ENCODE measurements at places on chromosomes 2 and 18. TPM values are rescaled to one million over a fixed set of nuclear protein-coding genes. Genes with fewer than 3 reads are reported as not detected.

CHRNA1 gene
- total RNA-seq, result 0.15 TPM

CFLAR gene
- total RNA-seq, result 24.7 TPM

LRRTM4 gene
- not detected for total RNA-seq

EVA1A gene
- total RNA-seq, result 28.4 TPM

ICA1L gene
- total RNA-seq, result 3.1 TPM

VSNL1 gene
- 1.0 TPM for total RNA-seq

SCYGR3 gene
- total RNA-seq, result not detected

MAP4K3 gene
- total RNA-seq, result 18.7 TPM

SLC23A3 gene
- total RNA-seq, result 0.50 TPM

MEP1B gene
- total RNA-seq, result not detected

SLC5A7 gene
- total RNA-seq, result not detected

METTL5 gene
- total RNA-seq, result 58.9 TPM

EFR3B gene
- 0.50 TPM for total RNA-seq

DCDC2C gene
- not detected for total RNA-seq

SPAG16 gene
- 12.1 TPM for total RNA-seq

NPHP1 gene
- 8.4 TPM for total RNA-seq

POTEI gene
- total RNA-seq, result not detected

MPP4 gene
- 4.7 TPM for total RNA-seq

ITGA4 gene
- 31.1 TPM for total RNA-seq

WNT10A gene
- not detected for total RNA-seq

MPV17 gene
- total RNA-seq, result 115 TPM

NPPC gene
- not detected for total RNA-seq

TRIP12 gene
- 73.0 TPM for total RNA-seq

CPO gene
- not detected for total RNA-seq

MROH2A gene
- total RNA-seq, result not detected

NFATC1 gene
- 2.7 TPM for total RNA-seq

CRYGC gene
- total RNA-seq, result not detected

RBBP8 gene
- total RNA-seq, result 21.7 TPM

ANKRD30BL gene
- total RNA-seq, result not detected

CFAP221 gene
- total RNA-seq, result not detected

DIPK1C gene
- total RNA-seq, result not detected

CNGA3 gene
- not detected for total RNA-seq

STEAP3 gene
- total RNA-seq, result 30.8 TPM

SCN2A gene
- 1.2 TPM for total RNA-seq

CRIM1 gene
- 105 TPM for total RNA-seq

RAB27B gene
- total RNA-seq, result 1.3 TPM

RGPD3 gene
- total RNA-seq, result under 0.01 TPM

IL1RL2 gene
- 0.74 TPM for total RNA-seq

PFN4 gene
- total RNA-seq, result 0.17 TPM

TMEM178A gene
- 0.84 TPM for total RNA-seq

CFAP210 gene
- not detected for total RNA-seq

Measured in bronchus fibroblast of lung (primary cell).